ENCODE measurements at places on chromosomes 16 and 17.

DNA sequence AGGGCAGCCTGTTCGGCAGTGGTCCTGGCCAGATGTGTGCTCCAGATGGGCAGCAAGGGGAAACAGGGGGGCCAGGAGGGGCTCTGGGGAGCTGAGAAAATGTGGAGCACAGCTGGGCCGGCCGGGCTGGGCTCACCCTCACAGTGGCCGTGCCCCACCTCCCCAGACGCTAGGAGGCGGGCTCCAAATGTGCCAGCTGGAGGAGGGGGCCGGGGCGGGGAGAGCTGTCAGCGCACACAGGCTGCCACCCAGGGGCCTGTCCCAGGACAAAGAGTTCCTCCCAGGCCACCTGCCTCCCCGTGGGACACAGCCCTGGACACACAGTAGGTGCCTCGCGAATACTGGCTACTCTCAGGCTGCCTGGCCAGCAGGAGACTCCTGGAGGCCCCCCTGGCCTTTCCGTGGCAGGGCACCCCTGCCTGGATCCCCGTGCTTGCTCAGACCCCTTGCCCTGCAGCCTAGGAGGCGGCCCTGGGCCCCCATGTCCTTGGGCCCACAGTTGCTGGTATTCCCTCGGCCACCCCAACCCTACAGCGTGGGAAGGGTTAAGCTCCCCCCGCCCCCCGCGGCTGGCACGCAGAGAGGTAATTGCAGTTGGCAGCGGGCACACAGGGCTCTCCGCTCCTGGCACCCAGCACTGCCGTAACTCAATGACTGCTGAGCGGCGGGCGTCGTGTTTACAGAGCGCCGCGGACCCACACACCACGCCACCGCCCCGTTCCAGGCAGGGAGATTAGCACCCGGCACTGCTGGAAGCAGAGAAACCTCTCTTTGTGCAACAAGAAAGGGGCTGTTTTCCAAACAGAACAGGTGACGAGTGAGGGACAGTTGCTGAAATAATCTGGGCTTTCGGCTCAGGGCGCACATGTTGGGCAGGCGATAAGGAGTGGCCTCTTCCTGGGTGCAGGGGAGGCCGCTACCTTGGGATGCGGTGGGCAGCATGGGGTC lies 32.2 kb downstream of the BAHCC1 start:
- no peak for DNase-seq

DNA sequence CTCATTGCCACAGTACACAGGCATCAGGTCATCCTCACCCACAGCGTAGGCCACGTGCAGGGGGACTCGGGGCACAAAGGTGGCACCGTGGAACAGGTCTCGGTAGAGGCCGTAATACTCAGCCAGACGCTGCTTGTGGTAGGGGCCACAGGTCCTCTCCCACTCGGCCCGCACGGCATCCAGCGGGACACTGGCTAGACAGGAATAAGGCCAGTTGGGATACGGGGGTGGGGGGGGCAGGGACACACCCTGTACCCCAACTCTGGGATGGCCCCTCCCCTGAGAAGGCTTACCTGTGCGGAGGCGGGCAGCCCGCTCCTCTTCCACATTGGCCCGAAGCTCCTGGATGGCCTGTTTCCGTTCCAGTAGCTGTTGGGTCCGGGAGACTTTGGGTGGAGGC lies 3.0 kb downstream of the MRPL38 start:
- no peak for DNase-seq

GRCh38 chr17:39325528-39326240 lies 75.7 kb downstream of the FBXL20 start:
- DNase-seq, result no peak

GRCh38 chr16:29148867-29149272 lies 164.0 kb downstream of the LAT start:
- no peak for DNase-seq

DNA sequence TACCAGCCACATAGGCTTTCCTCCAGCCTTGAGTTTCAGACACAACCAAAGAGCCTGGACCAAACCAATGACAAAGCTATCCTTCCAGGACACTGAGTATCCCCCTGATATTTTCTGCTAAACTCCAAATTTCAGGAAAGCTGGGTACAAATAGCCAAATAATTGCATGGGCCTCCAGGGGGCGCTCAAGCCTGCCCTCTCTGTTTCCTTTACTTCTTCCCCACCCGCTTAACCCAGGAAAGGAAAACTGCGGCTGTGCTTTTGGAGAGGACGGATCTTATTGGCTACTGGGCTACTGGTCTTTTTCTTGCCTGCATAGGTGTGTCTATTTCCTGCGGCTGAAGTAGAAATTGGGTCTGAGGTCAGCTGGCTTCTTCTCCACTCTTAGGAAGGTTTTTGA lies 30.1 kb downstream of the GNGT2 start:
- peak; percentile 70 for DNase-seq

DNA sequence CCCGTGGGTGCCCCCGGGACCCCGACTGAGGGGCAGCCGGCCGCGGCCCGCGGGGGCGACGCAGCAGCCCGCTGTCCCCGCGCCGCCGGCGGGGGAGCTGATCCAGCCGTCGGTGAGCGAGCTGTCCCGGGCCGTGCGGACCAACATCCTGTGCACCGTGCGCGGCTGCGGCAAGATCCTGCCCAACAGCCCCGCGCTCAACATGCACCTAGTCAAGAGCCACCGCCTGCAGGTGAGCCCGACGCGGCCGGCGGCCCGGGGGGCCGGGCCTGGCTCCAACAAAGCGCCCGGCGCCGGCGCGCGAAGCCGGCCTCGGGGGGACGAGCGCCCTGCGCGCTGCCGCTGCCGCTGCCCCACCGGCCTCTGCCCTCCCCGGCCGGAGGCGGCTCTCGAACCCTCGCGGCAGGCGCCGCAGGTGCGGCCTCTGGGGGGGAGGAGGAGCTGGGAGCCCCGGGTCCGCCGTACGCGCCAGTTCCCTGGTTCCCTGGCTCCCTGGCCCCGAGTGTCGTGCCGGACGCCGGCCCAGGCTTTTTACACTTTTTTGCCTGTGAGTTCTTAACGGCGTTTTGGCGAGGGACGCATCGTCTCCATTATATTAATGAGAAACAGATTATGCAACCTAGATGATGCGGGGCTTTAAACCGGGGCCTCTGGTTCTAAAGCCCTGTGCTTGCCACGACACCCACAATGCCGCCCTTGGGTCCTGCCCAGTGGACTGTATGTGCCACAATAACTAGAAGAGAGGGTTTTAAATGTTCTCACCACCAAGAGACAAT lies 521 bp downstream of the ATMIN start:
- peak; percentile 73 for DNase-seq

- peak; percentile 3 for DNase-seq
These were observed 218.5 kb downstream of the SEC14L1 start for GRCh38 chr17:77359236-77359635.

- no peak for DNase-seq
These were observed 5.0 kb upstream of the PRSS54 start for GRCh38 chr16:58299757-58300349.

GRCh38 chr17:43398724-43399595 lies at the start of gene ARL4D:
Gene ARL4D, plus strand, starts transcription at chr17:43398993. Its CDS starts 740 bp downstream, at chr17:43399733.
- peak; percentile 84 for DNase-seq

DNA sequence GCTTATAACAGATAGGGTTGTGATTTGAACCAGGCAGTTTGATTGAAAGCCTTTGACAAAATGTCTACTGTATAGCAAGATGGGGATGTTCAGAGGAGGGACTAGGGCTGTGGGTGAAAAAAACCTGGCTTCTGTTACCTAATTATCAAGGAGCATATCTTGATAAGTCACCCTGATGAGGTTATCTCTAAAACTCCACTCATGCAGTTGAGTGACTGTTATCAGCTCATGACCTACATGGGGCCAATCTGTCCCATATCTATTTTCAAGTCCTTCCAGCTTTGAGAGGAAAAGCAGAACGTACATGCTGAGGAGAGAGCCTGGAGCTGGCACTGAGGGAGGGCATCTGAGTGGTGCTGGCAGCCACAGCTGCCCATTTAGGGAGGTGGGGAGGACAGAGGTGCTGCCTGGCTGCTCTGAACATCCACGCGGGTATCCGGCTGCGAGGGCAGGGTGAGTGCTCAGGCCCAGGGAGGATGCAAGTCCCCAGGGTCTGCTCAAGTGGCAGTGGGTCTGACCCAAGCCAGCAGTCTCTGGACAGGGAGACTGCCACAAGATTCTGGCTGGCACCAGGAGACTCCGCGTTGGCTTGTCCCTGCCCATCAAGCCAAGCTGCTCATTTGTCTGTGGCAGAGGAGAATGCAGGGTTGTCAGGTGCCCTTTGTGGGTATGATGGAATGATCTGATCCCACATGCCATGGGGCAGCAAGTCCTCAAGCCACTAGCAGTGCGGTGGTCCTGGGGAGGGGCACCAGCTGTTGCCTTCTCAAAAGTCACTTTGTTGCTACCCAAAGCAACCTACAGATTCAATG lies 29.2 kb downstream of the ATPAF2 start:
- no peak for DNase-seq

- DNase-seq, result no peak
These were observed 6.5 kb upstream of the CHD3 start for GRCh38 chr17:7882068-7882467.

- no peak for DNase-seq
These were observed 63.2 kb downstream of the SHCBP1 start for GRCh38 chr16:46558018-46558417.

- peak; percentile 60 for DNase-seq
These were observed 21.8 kb upstream of the FOXK2 start for GRCh38 chr17:82497483-82498405.

- no peak for DNase-seq
These were observed 327.7 kb downstream of the UTP18 start for GRCh38 chr17:51588063-51588462.

DNA sequence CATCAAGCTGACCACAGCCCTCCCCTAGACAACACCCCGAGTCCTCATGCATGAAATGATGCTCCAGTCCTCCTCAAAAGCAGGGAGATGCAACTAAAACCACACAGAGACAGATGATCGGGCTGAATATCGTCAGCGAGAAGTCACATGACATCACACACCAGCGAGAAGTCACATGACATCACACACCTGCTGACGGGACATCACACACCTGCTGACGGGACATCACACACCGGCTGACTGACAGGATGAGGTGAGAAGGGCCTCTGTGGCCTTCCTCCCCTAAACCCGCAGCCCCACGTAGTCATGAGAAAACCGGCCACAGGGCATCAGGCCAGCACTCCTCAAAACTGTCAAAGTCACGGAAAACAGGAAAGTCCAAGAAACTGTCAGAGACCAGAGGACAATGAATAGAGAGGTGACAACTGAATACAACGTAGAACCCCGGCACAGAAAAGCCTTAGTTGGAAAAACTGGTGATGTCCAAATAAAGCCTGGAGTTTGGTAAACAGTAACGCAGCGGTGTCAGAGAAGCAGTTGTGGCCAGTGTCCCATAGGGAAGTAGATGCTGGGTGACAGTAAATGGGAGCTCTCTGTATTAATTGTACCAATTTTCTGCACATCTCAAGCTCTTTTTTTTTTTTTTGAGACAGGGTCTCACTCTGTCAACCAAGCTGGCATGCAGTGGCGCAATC lies 14.3 kb downstream of the LITAF start:
- DNase-seq, result no peak

GRCh38 chr17:11948789-11949188 lies 48.5 kb downstream of the ZNF18 start:
- DNase-seq, result no peak

DNA sequence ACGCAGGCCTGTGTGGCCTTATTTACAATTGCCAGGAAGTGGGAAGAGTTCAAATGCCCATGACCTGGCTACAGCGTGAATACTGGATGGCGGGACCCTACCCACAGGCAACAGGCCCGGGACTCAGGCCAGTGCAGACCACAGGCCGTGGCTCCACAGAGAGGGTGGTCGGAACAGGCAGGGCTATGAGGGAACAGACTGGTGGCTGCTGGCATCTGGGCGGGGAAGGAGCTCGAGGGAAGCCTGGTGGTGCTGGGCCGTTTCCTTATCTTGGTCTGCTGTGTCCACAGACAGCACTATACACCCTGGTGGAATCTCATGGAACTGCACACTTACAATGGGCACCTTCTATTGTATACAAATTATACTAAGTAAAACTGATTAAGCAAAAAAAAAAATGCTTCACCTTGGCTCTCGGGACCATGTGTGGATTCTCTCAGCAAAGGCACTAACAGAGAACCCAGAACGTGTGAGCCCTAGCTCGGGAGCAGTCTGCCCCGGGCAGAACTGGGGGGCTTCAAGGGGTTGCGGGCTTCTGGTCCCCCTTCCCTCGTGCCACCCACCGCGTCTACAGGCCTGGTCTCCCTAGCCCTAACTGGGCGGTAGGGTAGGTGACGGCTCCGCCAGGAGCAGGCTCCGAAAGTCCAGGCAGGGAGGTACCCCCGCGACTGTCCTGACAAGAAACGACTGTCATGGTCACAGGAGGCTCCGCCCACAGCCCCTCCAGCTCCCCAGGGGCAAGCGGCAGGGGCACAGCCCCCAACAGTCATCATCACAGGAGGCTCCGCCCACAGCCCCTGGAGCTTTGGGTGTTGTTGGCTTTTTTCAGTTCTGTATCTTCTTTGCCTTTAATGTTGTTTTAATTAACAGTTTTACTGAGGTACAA lies 21.8 kb downstream of the CEP131 start:
- peak; percentile 77 for DNase-seq

GRCh38 chr17:82110298-82110697 lies 12.3 kb upstream of the FASN start:
- no peak for DNase-seq

DNA sequence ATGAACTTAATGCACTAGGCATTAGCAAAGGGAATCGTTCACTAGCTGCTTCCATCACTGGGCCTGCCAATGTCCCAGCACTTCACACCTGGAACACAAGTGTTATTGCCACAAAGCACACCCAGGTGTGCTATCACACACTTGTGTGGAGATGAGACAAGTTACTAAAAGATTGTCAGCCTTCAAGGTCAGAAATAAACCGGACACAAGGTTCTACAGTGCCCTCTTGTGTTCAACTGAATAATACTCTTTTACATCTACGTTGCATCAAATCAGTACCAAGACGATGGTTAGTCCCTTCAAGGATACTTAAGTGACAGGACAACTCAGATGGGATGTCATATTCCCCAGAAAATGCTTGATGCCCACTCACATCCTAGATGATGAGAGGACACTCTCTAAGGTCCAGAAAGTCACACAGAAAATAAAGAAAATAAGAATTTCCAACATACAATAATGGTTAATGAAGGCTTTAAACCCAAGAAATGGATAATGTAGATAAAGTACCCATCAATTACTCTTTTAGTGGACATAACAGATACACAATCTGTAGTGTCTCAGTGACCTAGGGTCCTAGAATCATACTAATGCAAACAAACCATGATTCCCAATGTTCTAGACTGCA lies 16.4 kb upstream of the GLG1 start:
- peak; percentile 47 for DNase-seq

- DNase-seq, result no peak
These were observed 12.8 kb downstream of the CYTH1 start for GRCh38 chr17:78769196-78769773.

- peak; percentile 88 for DNase-seq
These were observed 12.0 kb downstream of the TBC1D24 start for GRCh38 chr16:2486645-2487516.

GRCh38 chr17:66835476-66835875 lies 559 bp downstream of the CACNG5 start:
- DNase-seq, result no peak

DNA sequence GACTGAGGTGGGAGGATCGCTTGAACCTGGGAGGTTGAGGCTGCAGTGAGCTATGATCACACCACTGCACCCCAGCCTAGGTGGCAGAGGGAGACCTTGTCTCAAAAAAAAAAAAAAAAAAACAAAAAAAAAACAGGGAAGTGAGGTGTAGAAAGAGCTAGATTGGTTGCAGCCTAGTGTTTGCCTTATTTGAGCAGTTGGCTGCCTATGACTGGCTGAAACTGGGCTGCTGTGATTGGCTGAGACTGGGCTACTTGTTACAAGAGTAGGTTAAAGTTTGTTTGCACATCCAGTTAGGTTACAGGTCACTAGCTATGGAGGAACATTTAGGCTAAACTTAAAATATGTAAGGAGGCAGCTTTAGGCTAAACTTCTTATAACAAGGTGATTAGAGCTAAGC lies 5.7 kb downstream of the DHRS7B start:
- no peak for DNase-seq

GRCh38 chr17:19771971-19772630 lies 24.0 kb upstream of the ALDH3A1 start:
- DNase-seq, result no peak

Data from GM13976 (cell line).